ENCODE measurements at places on chromosomes 6 and 20.

DNA sequence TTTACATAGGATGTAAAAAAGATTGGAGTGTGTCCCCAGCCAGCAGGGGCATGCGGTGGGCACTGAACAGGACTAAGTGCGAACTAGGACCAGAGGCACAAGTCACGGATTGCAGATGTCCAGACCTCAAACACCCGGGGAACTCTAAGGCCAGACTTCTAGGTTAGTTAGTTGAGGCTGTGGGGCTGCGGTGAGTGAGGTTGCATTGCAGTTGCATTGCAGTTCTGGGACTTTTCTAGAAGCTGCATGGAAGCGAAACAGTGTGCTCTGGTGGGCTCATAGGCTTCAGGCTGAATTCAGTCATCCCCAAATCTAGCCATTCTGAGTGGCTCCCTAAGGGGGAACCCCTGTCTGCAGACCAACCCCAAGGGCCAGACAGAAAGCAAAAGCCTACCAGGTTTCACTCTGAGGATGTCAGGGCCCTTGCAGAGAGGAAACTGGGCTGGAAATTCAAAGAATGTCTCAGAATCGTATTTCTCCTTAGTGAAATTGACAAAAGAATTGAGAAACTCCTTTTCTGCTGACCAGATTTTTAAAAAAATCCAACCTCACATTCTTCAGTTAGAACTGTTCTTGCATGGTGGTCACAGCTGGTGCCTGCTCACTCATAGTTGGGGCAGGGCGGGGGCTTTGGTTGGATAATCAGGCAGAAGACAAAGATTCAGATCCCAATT is 182.8 kb downstream of the ZDHHC14 start:
- DNase-seq: no peak

DNA sequence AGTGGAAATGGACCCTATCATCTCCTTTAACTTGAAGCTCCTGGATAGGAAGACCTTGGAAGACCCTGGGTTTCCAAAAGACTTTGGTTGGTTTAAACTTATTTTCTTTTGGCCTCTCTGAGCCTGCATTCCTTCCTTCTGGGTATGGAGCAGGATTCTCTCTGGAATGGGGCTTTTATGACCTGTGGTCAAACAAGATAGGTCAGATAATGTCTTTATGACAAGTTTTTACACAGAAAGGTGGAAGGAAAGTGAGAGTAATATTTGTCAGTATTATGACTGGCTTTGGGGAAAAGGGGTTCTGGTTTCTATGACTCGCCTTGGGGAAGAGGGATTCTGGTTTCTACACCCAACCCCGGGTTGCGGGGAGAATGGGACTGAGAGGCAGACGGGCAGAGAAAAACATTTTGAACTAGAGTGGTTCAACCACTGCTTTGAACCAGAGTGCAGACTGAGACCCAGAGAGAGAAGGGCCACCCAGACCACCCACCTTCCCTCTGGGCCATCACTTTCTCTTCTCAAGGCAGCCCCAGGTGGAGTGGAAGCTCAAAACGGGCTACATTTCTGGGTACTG is 37.6 kb upstream of the KCNK5 start:
- DNase-seq: no peak

DNA sequence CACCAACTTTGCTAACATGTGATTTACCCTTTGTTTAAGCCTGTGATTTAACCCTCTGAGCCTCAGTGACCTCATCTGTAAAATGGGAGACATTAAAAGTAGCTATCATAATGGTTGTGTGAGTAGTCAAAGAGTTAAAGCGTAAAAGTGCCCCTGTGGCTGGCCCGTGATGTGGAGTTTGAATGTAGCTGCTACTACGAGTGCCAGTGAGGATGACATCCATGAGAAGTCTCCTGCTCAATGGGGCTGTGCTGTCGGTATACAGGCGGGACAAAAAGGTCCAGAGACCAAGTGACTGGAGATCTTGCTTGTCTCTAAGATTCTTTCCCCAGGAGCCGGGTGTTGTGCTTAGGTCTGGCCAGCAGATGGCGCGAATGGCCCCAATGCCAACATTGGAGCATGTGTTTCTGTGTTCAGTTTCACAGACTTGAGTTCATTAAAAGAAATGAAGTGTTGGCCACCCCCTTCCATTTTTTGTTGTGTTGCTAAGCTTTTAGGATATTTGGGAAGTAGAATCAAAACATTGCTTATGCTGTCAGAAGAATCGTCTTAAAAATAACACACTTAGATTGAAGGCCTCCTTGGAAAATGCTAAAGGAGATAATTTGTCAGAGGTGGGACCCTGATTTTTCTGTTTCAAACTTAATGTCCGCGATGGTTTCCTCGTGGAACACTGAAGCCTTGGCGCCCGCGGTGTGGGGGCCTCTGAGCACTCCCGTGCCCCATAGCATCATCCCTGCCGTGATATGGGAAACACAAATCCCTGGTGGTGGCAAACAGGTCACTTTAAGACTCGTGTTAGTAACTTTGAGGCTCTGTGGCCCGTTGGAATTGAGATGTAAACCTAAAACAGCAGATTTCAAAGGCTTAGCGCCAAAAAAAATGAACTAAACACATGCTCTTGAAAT is 9.3 kb upstream of the RBM38 start:
- DNase-seq: peak; percentile 90

GRCh38 chr20:18831830-18832499 is 18.4 kb downstream of the SCP2D1 start:
- peak; percentile 31 for DNase-seq

DNA sequence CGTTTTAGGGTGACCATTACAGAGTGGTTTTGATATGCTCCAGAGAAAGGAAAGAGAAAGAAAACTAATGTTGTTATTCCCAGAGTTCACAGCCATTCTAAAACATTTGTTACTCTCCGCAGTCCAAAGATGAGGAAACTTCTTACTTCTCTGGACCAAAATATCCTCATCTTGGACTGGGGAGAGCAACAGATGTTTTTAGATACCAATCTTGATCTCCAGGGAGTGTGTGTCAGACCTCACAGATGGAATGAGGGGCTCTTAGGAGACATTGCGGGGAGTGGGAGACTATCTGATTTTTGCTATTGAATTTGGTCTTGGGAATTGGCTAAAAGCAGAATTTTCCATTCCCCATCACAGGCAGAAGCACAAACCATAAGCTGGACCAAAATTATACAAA is 110.8 kb downstream of the TNFAIP3 start:
- no peak for DNase-seq

DNA sequence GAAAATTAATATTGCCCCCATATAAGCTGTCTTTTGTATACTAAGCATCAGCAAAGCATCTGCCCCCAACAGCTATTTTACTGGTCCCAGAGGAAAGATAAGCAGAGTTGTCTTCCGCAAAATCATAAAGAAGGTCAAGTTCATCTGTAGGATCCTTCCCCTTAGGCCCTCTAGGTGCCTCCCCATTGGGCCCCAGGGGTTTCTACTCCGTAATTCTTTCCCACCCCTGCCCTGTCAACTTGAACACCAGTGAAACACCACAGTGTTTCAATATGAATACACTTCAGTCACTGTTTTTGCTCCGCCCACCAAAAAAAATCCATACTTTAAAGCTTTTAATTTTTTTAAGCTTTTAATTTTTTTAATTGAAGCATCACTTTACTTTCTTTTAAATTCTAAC is 159.2 kb downstream of the ATXN1 start:
- no peak for DNase-seq

GRCh38 chr6:79802657-79803300 is 144.6 kb downstream of the ELOVL4 start:
- no peak for DNase-seq

DNA sequence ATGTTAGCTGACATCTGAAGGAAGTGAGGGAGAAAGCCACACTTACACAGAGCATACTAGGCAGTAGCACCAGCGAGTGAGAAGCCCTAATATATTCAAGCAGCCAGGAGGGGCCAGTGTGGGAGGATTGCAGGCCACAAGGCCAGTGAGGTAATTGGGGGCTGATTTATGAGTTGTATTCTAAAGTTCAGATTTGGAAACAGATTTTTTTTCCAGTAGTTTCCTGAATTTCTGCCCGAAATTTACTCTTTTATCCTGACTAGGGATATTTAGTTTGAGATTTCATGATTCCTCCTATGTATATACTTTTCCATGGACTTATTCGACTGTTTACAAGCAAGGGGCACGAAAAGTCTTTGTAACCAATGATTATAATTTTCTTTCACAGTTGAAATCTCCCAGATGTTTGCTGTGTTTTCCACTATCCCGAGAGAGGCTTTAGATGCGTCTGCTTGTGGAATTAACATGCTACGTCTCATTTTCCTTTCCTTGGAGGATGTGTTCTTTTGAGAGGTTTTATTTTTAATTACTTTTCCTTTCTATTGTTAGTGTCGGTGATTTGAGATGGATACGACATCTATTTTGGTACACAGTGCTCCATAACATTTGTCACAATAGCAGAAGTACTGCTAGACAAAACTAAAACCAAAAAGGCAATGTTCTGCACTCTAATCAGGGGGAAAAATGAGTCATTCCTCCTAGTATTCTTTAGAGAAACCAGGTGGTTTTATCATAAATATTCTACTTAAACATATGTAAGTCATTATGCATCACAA is 356.3 kb upstream of the HSF2 start:
- peak; percentile 31 for DNase-seq

DNA sequence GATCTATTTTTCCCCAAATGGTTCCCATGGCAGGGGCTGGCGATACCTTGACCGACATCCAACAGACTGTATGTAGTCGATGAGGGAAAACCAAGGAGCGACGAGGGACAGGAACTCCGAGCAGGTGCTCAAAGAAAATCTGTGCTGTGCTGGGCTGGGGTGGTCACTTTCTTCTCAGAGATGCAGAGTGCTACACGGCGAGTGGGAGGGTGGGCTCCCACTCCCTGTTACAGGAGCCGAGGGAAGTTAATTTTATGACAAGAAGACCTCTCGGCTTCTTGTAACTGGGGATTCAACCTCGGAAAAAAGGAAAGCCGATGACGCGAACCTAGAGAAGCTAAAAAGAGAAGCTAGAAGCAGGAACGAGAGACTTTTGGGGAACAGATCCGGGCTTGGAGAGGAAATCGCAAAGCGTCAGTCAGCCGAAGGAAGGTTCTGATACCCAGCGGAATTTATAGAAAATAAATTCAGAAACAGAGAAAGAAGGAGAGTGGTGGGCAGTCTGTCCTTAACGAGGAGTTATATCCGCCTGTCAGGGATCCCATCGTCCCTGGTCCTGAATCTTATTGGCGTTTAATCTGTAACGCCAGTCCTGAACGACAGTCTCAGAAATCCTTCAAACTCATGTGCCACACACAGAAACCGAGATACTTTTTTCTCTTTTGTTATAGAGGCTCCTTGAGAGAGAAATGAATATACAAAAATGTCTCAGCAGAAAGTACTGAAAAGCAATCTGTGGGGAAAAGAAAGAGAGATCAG is 84.6 kb upstream of the ZNF322 start:
- DNase-seq: no peak

DNA sequence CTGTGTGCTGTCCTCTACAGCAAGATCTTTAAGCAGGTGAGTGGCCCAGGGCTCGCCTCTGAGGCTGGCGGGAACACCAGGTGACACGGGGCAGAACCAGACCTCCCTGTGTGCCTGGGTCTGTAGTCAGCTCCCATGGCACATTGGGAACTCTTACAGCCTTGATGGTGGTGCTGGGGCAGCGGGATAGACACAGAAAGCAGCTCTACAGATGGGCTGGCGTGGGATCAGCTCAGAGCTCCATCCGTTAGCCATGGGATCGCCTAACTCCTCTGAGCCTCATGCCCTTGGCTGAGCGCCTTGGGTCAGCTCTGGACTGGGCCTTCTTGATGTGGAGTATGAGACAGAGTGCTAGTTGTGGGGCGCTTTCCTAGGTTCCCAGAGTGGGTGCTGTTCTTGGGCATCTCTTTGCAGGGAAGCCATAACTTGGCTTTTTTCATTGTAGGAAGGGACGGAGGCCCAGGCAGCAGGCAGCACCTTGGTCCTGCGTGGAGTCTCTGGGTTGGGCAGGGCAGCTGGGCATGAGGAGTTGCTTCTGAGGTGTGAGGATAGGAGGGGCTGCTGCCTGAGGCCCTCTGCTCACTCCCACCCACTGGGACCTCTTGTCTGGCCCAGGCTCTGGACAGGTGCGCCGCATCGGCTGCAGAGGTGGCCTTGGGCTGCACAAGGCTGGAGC is 51.3 kb downstream of the EFCAB8 start:
- no peak for DNase-seq
